Stimulated activated CD4-positive, alpha-beta T cell treated with anti-CD3 and anti-CD28 coated beads, TNF-alpha, amount 100 ng/mL, for 48 hours (primary cell): ENCODE measurements at places on chromosomes 2 and 18.

DNA sequence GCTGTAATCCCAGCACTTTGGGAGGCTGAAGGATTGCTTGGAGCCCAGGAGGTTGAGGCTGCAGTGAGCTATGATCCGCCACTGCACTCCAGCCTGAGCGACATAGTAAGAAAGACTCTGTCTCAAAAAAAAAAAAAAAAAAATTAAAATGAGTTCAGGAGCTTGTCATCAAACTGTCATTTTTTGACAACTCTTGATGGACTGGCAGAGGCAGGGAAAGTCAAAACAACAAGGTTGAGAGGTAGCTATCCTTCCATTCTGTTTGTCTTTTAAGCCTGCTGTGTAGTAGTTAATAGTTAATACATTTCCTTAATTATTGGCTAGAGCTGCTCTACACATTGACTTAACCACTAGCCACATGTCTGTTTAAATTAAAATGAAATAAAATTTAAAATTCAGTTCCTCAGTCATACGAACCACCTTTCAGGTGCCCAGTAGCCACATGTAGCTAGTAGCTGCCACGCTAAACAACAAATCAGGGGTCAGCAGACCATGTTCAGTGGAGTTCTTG, 22.7 kb downstream of the DPYSL5 start:
- DNase-seq, result no peak

DNA sequence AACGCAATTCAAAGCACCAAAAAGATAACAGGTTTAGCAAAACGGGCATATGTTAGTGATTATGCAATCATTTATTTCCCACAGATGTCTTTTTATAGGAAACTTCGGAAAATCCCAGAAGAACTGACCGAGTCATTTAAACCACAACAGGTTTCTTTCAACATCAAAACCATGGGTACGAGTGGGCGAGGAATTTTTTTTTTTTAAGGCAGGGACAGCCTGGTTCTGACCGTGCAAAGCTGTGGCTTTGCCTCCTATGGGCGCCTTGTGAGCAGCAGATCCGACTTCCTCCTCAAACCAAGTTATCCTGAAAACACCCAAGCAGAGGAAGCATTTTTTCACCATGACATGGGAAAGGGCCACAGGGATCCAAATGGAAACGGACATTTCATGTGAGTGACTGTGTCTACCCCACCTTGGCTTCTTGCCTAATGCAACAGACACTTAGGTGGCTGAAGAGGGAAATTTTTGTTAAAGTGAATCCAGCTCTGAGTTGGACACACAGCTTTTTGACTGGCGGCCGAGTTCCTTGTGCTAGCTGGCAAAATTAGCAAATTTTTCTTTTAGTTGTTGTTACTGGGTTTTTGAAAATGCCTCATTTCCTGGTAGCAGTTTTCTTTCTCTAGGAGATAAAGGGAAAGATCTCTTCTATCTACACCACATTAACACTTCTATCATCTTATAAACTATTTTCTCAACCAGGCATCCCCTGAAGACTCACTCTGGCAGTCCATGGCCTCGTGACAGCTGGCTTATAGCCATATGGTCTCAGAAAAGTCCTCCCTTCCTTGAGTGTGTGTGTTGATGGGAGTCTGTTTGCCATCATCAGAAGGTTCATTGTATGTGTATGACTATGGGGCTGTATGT, 487.4 kb upstream of the ZEB2 start:
- DNase-seq, result no peak

GRCh38 chr2:18630541-18630940, 41.2 kb upstream of the NT5C1B start:
- no peak for DNase-seq

DNA sequence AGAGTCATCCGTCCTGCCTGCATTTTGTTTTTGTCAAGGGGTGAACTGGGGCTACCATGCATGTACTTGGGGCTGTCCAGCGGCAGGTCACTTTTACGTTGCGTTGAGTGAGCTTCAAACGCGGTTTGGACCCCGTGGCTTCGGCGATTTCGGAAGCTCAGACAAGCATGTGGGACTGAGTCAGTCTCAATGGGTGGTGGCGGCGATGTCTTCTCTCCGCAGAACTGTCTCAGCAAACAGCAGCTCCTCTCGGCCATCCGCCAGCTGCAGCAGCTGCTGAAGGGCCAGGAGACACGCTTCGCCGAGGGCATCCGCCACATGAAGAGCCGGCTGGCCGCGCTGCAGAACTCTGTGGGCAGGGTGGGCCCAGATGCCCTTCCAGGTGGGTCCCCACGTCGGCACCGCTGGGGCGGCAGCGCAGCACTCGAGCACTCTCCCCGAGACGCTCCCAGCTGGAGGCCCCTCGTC, 21.3 kb downstream of the FBLN7 start:
- DNase-seq, result no peak

- DNase-seq, result no peak
These were observed 72.6 kb downstream of the STK39 start for GRCh38 chr2:168174756-168175155.

GRCh38 chr2:172863341-172863740, 127.7 kb downstream of the RAPGEF4 start:
- no peak for DNase-seq

DNA sequence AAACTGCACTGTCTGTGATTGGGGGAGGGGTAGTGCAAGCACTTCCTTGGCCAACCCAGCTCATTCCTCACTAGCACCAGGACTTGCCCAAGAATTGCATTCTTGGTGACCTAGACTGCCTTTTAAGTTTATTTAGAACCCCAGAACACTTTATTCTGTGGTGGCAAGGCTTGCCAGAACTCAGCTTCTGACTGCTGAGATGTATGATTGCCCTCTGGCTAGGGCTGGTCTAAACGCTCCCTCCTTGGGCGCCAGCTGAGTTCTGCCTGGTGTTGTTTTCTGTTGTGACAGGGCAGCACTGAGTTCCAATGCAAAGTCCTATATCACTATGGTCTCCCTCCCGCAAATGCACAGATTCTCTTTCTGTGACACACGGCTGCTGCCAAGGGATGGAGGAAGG, 247.7 kb downstream of the ZNF385B start:
- DNase-seq, result no peak

- DNase-seq, result no peak
These were observed 345.1 kb downstream of the DYSF start for GRCh38 chr2:71798266-71799012.

DNA sequence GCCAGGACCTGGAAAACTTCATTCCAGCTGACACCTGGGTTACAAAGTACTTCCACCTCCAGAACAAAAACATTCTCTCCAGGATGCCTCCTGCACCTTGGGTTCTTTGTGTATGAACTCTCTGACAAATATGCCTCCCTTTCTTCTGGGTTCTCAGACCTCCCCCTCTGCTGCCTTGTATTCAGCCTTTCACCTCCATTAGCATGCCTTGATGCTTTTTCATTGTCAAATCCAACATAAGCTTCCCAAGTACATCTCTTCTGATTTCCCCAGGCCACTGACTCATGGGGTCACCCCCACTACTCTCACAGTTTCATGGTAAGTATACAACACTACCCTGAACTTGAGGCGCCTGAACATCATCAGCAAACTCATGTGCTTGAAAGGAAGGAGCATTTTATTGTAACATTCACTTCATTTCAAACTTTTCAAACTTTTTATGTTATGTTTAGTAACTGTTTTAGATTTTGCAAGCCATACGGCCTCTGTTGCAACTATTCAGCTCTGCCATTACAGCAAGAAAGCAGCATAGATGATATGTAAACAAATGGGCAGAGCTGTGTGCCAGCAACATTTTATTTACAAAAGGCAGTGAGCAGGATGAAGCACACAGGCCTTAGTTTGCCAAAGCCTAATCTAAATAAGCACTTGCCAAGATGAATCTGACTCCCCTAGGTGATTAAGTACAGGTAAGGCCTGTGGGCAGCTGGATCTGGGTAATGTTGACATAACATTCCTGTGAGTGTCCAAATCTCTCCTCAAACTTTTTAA, 32.5 kb upstream of the MRPS9 start:
- no peak for DNase-seq

DNA sequence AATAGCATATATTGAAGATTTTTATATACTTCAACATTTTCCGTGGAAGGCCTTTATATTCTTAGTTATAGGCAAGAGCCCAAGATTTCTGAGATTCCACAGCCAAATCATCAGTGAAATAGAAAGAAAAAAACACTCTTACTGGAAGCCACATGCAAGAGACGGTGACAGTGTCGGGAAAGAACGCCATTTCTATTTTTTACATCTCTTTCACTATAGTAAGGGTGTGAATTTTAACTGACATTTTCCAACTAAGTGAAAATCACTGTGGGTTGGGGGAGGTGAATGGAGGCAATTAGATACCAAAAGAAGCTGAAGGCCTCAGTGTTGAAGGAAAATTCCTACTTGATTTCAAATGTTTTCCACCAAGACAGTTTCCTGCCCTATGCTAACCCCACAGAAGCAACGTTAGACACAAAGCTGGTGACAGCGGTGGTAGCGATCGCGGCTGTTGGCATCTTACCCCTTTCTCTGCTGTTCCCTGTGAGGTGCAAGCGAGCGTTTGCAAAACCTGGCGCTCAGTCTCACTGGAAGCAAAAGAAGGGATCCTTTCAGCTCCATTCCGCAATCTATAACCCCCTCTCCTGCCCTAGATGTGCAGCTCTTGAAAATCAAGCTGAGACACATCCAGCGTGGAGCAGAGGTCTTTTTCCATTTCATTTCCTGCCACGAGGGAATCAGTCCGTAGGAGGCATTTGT, 20.0 kb downstream of the ID2 start:
- DNase-seq, result no peak

DNA sequence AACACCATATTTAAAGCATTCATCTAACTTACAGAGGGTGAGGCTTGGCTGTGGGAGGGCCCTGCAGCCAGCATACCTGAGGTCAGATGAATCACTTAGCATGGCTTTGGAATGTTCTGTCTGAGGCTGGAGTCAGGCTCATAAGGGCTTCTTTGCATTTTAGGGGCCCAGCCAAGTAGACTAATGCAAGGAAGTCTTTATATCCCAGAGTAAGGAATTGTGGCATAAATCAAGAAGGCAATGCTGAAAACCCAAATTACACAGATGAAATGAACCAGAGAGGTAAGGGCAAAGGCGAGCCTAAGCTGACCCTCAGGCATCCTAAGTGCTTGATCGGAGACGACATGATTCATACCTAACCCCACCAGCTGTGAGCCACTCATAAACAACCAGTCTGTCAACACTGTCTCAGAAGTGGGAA, 383.6 kb downstream of the DCC start:
- no peak for DNase-seq

GRCh38 chr2:48323146-48323545, 206.8 kb upstream of the STON1 start:
- no peak for DNase-seq

DNA sequence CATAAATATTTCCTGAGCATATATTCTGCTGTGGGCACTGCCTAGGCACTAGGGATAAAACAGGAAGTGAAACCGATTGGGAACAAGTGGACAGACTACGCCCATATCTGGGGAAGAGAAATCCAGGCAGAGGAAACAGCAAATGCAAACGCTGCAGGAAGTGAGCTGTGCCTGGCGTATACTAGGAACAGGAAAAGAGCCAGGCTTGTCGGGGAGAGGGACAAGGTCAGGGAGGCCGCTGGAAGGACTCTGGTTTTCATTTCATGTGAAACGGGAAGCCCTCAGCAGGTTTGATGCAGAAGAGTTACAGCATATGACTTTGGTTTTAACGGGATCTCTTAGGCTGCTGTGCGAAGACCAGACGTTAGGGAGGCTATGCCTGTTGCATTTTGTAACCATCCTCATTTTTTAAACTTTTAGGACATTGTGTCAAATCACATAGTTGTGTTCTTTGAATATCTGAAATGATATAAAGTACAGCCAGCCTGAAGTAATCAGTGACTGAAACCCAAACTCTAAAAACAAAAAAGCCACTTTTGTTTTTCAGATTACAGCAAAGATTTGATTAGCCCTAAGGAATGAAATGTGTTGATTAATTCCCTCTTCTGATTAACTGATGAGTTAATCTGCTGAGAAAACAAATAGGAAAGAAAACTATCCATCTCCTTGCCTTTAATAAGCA, 110.2 kb upstream of the PIEZO2 start:
- no peak for DNase-seq

DNA sequence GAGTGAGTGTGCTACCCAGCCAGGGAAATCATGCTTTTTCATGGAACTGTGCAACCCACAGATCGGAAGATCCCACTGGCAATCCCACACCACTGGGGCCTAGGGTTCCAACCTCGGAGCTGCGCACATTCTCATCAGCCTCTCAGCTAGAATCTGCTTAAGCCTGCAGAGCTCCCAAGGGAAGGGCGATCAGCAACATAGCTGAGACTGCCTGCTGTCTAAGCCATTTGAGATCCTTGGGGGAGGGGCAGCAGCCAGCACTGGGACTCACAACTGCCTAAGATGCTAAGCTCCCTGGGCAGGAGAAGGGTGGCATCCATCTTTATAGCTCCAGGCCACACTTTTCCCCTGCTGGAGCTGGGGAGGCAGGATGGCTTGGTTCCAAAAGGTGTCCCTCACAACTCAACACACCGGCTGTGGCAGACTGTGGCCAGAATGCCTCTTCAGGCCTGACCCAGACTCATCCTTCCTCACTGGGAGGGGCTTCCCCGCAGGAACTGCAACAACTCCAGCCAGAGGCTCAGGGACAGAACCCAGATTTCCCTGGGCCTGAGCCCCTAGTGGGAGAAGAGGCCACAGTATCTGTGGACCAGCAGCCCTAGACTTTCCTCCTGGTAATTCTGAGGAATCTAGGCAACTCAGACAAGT, 1133.3 kb upstream of the PIK3C3 start:
- no peak for DNase-seq

DNA sequence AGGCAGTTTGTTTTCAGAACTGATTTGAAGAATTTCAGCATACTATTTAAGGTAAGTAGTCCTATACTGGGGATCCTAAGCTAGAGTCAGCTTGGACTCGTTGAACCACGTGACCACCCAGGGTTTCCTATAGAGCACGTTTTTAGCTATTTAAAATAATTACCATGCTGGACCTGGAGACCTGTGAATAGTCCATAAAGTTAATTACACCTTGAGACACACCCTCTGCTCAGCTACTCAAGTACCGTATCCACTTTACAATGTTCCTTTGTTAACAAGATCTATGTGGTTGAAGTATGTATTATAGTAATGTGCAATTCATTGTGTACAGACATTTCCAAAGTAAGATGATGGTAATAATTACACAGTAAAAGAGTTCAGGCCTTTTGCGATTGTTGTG, 67.6 kb downstream of the CRIM1 start:
- no peak for DNase-seq

DNA sequence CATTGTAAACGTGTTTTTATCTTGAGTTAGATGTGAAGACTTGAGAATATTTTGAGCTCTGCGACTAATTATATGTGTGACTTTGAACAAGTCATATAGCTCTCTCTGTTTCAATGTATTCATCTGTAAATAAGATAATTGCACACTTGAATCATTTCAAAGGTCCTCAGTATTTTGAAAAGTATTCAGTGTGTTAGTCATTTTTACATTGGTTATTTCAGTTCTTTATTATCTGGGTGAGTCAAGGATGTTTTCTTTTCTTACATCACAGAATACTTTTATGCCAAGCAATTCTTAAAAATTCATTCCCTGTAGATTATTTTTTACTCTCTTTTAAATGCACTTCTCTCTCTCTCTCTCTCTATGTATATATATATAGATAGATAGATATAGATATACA, 1098.0 kb upstream of the ZEB2 start:
- DNase-seq, result no peak

- no peak for DNase-seq
These were observed 430.4 kb downstream of the DLGAP1 start for GRCh38 chr18:4024702-4025101.
